Activated CD4-positive, alpha-beta T cell treated with anti-CD3 and anti-CD28 coated beads, Interleukin-2, Interleukin-6, amounts not matched to agents 100 ng/mL and 50 ng/mL, durations not matched to agents 16 hours and 8 hours (primary cell): ENCODE measurements at places on chromosomes 6 and 20.
A peak's percentile ranks its signal among the peaks of the same experiment; 100 is the strongest.

DNA sequence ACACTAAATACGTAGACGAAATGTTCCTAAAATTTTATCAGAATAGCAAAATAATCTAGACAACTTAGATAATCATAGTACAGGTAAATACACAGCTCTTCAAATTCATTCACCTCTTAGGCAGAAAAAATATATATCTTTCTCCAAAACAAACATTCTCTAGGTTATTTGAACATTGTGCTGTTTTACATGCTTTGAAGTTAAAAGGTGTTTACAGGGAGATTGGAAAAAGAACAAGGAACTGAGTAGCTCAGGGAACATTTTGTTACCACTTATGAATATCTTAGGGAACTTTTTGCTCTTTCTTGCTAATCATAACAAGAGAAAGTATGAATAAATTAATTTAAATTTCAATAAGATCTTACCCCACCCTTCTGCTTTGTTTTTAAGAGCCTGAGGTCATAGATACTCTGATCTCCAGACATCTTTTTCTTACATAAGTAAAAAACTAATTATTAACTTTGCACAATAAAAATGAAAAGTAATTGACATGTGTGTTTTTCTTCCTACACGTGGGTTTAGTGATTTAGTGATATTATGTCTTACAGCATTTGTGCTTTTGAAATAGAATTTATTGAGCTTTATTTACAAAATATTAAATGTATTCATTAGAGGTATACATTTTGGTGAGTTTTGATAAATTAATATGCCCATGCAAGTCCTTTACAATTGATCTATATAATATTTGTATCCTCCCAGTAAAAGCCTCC lies 1141.4 kb upstream of the EYS start:
- DNase-seq, result no peak

DNA sequence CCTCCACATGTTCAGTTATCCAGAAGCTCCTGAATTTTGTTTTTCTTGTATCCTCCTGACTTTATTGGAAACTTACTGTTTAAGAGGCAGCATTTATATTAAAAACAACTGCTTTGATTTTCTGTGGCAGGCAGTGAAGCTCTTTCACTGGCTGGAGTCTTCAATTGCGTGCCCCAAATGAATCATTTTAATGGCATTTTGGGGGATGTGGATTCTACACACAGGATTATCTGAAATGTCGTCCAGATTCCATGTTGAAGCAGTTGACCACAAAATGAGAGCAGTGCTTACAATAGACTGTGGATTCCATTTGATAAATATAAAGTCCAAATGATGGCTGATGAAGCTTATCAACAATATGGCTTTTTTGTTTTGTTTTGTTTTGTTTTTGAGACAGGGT lies 41.0 kb upstream of the HIVEP1 start:
- no peak for DNase-seq

DNA sequence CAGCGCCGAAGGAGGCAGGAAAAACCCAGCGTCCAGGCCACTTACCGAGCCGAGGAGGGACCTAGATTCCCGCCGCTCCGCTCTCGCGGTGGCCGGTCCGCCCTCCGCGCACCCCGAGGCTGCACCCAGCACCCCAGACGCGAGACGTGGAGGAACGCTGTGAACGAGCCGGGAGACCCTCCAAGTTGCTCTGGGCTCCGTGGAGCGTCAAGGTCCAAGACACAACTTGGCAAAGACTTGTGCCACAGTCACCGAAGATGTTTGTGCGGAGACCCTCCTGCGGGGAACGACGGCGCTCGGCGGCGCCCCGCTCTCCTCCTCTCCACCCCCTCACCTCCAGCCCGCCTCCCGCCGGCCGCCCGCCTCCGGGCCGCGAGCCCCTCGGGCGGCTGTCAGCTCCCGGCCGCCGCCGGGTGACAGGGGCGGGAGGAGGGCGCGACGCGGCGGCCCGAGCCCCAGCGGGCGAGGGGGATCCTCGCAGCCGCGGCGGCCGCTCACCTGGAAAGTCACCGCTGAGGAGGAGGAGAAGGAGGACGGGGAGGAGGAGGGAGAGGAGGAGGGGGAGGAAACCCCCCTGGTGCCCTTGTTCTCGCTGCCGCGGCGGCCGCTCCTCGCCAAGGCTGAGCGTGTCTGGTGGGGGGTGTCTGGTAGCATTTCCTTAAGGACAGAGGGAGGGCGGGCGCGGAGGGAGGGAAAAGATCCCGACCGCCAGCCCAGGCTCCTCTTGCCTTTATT lies 637 bp upstream of the HIVEP2 start:
- peak; percentile 52 for DNase-seq

DNA sequence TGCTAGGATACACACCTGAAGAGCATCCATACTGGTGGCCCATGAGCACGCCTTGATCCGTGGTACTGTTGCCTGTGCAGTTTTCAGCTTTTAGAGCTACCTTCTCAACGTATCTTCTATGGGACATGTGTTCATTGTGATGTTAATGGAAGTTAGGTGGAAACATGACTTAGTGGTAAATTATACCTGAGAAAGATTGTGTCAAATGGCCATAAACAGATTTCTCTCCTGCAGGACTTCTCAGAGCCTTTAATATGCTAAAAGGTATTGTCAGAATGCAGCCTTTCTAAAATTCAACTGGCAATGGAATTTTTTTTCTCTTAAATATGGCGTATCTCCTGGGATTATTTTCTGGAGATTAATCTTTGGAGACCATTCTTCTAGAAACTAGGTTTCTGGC lies 148.5 kb downstream of the CDC5L start:
- DNase-seq, result no peak

GRCh38 chr20:41293269-41294037 lies 24.1 kb downstream of the ZHX3 start:
- no peak for DNase-seq

DNA sequence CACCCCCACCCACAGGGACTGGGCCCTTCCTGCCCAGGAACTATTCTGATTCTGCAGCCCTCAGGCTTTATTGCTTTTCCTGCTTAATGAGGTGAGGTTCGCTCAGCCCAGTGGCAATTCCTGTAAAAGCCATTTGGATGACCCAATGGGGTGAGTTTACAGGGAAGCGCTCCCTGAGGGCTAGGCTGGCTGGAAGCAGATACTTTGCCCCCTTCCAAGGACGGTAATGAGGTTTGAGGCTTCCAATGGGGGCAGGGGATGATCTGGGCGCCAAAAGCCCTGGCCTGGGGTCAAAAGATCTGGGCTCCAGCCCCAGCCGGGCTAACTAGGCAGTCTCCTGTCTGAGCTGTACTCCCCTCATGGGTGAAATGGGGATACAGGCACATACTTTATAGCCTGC lies 41.8 kb downstream of the RIPOR3 start:
- DNase-seq, result no peak

DNA sequence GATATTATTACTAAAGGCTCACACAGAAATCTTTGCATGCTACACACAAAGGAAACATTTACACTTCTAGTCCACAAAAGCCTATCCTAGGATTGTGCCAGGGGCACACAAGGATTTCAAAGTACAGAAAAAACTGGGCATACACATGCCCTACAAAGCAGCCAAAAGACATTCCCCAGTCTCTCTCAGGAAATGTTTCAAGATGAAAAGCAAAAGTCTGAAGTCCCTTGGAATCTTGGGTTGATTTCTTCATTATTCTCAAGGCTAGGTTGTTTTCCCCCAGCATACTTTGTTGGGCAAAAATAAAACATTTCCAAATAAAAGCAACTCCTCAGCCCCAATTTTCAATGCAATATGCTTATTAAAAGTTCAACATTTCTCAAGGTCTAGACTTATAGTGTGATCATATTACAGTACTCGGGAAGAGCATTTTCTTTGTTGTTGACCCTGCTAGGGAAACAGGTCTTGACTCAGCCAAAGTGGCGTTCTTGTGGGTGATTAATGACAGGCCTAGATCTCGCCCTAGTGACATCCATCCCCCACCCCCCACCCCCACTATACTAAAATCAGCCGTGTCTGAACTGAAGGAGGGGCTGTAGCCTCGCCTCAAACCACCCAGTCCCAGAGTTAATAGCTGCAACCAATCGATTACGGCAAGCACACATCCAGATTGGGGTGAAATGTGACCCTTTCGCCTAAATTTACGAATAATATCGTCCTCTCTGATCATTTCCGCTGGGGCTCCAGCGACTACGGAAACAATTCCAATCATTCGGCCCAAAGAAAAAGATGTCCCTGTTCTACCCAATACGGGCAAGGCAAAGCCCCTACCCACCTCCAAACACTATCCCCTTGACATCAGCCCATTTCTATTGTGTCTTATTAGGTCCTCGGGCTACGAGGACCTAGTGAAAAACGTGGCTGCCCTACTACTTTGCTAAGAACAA lies 1.4 kb downstream of the AKIRIN2 start:
- DNase-seq, result peak; percentile 75
